ENCODE measurements at places on chromosomes 7 and 10.

DNA sequence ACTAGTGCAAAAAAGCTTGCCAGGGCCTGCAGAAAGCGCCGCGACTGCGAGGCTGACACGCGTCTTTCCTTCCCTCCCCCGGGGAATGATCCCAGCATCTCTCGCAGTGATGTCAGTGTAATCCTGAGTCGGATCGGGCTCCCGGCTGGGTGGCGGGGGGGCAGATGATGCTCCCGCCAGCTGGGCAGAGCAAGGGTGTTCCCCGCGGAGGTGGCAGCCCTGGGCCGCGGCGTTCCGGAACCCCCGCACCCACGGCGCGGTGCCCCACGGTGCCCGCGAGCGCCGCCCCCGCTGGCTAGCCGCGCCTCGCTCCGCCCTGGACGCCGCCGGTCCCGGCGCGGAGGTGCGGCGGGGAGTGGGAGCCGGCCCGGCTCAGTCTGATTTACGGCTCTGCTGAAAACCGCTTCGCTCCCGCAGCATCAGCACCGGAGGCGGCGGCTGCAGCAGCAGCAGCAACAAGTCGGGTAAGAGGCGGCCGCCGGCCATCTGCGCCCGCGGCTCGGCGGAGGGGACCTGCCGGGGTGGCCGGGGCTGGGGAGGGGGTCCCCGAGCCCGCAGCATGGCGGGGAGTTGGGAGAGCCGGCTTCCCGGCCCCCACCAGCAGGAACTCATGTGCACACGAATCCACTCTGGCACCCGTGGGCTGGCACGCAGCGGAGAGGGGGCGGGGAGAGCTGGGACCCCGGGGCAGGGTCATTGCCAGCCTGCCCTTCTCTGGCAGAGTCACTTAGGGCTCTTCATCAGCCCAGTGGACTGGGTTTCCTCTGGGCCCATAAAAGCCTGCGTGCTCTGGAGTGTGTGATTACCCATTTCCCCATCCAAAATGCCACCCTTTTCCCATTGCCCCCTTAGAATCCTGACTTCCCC, at the start of gene ZNF365:
ZNF365 (plus strand) TSS at position 375 of the 867 bp plus-strand sequence. CDS start 1,825 bp downstream, outside the sequence.
- no peak for DNase-seq

GRCh38 chr10:111137007-111137406, 60.2 kb downstream of the ADRA2A start:
- no peak for DNase-seq

DNA sequence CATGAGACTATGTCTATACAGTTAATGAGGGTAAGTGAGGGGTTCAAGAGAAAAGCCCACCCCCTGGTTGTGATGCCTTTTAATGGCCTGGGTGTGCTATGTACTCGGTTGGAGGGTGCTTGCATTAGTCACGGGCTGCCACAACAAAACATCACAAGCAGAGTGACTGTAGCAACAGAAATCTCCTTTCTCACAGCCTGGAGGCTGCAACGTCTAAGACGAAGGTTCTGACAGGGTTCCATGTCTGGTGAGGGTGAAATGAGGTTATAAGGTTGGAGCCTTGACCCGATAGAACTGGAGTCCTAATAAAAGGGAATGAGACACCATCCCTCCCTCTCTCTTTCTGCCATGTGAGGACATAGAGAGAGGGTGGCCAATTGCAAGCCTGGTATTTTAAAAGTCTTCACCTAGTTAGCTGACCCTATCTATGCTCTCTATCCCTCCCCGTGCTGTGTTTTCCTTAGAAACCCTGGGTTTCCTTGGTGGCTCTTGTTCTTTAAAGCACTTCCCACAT, 126.0 kb upstream of the GDF10 start:
- no peak for DNase-seq

- no peak for DNase-seq
These were observed 241.0 kb downstream of the FRMD4A start for GRCh38 chr10:14089556-14090292.

DNA sequence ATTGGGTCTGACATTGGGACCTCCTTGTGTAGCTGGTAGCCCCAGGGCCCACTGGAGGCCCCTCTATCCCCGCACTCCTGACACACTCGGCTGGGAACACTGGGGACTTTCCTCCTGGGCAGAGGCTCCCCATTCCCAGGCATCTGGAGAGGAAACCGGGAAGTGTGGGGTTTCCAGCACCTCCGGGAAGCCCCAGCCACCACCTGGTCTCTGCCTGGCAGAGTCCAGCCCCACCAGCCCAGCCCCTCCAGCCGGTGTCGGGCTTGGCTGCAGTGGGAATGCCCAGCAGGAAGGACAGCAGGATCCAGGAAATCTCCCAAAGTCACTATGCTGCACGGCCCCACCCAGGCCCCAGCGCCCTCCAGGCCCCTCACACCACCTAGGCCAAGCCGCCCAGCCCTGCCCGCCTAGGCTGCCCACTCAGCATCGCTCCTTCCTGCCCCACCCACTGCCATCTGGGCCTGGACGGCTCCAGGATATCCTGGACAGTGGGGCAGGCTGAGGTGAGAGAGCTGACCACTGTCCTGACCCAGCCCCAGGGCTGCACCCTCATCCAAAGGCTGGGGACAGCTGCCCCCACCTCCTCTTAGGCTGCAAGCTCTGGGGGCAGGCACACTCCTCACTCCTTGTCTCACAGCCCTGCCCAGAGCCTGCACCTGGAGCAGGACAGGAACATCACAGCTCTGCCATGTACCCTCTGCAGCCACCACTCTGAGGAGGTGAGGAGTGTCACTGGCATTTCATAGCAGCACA, 11.8 kb downstream of the RASGEF1A start:
- no peak for DNase-seq

DNA sequence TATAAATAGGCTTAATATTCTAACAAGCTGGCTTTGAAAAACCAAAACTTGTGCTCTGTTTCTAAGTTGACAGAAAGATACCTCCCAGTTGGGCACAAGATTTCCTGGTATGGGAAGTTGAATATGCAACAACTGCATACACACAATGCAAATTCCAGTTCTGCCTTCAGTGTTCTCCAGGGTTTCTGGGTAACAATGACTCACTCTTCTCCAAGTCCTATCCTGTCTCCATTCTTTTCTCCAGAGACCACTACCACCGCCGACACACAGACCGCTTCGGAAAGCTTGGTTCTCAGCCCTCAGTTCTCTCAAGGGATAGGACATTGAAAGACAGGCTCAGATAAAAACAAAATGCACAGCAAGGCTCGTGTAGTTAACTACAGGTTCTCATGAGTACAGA, 12.2 kb downstream of the PDE1C start:
- DNase-seq: no peak

DNA sequence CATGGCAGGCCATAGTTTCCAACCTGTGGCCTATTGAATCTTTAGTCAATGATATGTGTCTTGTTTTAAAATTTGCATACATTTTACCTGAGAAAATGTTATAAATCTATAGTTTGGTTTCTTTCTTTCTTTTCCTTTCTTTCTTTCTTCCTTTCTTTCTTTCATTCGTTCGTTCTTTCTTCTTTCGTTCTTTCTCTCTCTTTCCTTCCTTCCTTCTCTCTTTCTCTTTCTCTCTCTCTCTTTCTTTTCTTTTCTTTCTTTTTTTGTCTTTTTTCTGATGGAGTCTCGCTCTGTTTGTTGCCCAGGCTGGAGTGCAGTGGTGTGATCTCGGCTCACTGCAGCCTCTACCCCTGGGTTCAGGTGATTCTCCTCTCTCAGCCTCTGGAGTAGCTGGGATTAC, 133.3 kb downstream of the IDE start:
- DNase-seq: no peak

DNA sequence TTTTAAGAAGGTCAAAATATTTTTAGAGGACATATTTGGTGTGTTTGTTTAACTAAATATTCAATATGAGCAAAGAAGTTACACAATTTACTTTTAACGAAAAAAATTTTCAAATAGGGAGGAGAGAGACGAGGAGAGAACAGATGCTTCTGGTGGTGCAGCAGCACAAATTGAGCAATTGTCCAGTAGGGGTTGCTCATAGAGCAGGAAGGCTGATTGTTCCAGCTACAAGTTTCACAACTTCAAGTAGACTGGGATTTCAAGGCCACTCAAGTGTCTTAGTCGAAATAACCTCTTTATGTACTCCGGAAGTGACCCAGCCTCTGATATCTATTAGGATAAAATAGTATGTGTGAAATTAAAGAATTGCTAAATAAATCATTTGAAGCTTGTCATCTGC, 197.9 kb downstream of the HDAC9 start:
- DNase-seq: no peak

- no peak for DNase-seq
These were observed 82.4 kb upstream of the RNF32 start for GRCh38 chr7:156558198-156558597.

- DNase-seq: no peak
These were observed 388.9 kb downstream of the TNS3 start for GRCh38 chr7:47192978-47193377.

GRCh38 chr10:44395902-44396670, 11.2 kb upstream of the CXCL12 start:
- DNase-seq: no peak

DNA sequence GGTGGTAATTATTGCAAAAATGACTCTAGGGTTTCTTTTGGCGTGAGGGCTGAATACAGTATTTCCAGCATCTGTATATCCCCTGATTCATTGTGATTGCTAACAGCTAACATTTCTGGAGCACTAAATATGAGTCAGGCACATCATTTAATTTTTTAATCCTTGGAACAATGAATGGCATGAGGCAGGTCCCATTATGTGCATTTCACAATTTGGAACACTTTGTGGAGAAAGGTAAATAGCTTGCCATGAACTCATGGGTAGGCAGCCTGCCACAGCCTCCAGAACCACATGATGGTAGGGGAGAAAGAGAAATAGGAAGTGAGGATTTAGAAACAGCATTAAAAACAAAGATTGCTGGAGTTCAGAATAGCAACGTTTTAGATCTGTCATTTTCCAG, 1.7 kb downstream of the NPTX2 start:
- no peak for DNase-seq

DNA sequence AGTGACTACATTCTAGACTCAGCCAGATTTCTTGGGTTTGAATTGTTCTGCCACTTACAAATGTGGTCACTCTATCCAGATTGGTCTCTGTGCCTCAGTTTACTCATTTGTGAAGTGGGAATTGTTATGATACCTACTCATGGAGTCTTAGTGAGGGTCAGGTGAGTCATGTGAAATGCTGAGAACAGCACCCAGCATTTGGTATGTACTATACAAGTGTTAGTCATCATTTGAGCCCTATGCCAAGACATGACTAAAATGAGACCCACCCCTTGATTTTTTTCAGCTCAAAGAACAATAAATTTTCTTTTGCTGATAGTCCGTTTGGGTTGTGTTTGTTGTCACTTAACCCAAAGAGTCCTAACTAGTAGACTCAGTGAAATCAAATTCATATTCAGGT, 92.8 kb downstream of the CHN2 start:
- DNase-seq: no peak

- DNase-seq: no peak
These were observed 131.0 kb upstream of the ZNF804B start for GRCh38 chr7:88628363-88629085.

- no peak for DNase-seq
These were observed 563.8 kb downstream of the PTPRN2 start for GRCh38 chr7:158023681-158024350.

GRCh38 chr10:8033812-8034465, 20.5 kb upstream of the GATA3 start:
- no peak for DNase-seq

DNA sequence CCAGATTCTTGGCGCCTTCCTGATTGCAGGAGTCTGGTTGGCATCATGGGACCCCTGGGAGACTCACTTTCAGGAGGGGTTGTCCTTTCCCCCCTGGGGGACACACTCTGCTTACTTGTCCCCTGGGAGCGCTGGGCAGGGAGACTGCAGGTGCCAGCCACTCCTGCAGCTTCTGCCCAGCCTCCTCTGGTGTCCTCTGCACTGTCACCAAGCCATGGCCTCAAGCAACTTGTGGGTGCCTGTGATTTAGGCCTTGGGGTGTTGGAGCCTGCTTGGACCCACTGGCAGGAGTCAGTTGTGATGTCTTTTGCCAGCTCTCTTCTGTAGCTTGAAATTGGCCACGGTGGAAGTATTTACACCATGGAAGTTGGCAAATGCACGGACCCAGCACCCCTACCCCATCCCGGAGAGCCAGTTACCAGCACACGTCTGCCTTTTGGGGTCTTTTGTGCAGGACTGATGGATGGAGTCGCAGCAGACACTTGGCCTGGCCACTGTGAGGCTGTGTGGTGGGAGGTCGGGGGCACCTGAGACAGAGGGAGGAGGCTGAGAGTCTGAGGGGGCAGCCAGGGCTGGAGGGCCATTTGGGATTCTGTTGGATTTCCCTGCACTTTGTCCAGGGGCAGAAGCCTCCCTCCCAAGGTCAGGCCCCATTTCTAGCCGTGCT, 104.7 kb downstream of the LHPP start:
- DNase-seq: no peak

- DNase-seq: no peak
These were observed 88.0 kb downstream of the RAPGEF5 start for GRCh38 chr7:22268884-22269421.

DNA sequence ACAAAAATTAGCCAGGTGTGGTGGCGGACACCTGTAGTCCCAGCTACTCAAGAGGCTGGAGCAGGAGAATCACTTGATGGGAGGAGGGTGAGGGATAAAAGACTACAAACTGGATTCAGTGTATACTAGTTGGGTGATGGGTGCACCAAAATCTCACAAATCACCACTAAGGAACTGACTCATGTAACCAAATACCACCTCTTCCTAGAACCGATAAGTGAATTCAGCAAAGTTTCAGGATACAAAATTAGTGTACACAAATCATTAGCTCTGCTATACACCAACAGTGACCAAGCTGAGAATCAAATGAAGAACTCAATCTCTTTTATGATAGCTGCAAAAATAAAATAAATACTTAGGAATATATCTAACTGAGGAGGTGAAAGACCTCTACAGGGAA, 23.0 kb upstream of the DMBT1 start:
- no peak for DNase-seq

GRCh38 chr7:17492437-17492836, 194.0 kb downstream of the AHR start:
- DNase-seq: no peak

GRCh38 chr7:25553580-25554291, 325.4 kb upstream of the NPVF start:
- no peak for DNase-seq

GRCh38 chr10:58585435-58585834, 72.8 kb downstream of the BICC1 start:
- no peak for DNase-seq
